ENCODE measurements at places on chromosomes 2 and 18.

DNA sequence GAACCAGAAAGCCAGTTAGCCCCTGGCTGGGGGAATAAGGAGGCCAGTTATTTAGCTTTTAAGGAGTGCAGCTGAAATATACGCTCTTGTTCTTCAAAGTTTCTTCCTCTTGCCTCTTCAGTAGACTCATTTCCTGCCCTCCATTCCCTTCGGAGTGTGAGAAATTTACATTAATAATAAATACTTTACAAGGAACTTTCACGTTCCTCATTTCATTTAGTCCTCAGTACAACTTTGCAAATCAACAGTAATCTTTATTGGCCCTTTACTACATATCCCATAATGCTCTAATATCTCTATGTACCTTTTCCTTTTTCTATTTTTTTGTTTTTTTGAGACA lies 15.6 kb downstream of the PLCD4 start:
- no peak for DNase-seq

GRCh38 chr2:215808996-215809395 lies 204.4 kb downstream of the MREG start:
- no peak for DNase-seq

DNA sequence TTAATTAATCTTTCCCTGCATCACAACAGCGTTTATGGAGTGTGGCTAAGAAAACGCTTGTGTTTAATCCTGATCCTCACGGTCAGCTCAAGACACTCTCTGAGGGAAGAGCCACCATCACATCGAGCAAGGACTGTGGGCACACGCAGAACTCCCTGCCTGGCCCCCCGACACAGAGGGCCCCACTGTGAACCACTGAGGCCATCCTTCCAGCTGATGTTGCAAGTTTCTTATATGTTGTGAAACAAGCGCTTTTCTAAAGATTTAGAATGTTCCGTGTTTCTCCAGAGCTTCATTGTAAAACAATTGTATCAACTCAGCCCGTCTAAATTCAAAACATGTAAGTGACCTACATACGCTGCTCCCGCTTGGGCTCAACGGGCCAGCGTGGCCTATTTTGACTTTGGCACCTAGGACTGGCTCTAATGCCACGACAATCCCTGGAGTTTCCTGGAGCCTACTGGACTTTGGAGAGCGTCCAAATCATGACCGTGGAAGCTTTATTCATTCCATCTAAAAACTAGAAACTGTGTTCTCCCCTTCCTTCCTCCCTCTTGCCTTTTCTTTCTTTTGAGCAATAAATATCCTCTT lies 34.9 kb downstream of the SERPINE2 start:
- DNase-seq, result no peak

GRCh38 chr18:64994370-64994769 lies 756.4 kb upstream of the CDH7 start:
- no peak for DNase-seq

- no peak for DNase-seq
These were observed 282.9 kb upstream of the KCNH7 start for GRCh38 chr2:163121483-163121882.

- DNase-seq, result no peak
These were observed 118.9 kb upstream of the COL5A2 start for GRCh38 chr2:189298481-189298880.
